Activated CD8-positive, alpha-beta T cell treated with anti-CD3 and anti-CD28 coated beads, Interleukin-2, amount 10 ng/mL, durations not matched to agents 7 days and 5 days (primary cell): ENCODE measurements at places on chromosomes 4 and X.

DNA sequence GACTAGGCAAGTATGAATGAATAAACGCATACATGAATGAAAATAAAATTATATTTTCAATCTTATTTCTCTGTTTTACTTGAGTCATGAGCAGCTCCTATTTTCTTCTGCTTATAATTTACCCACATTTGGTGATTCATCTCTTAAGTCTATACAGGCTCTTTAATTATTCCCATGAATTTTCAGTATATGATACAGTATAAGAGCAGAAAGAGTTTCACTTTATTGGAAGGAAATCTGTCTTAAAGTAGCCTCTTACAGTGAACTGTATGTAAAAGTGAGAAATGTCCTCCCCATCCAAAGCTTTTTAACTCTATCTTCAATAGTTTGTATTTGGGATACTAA is 50.8 kb downstream of the TMEM165 start:
- no peak for DNase-seq

GRCh38 chr4:67983333-67983732 is 20.0 kb upstream of the TMPRSS11A start:
- DNase-seq = no peak

DNA sequence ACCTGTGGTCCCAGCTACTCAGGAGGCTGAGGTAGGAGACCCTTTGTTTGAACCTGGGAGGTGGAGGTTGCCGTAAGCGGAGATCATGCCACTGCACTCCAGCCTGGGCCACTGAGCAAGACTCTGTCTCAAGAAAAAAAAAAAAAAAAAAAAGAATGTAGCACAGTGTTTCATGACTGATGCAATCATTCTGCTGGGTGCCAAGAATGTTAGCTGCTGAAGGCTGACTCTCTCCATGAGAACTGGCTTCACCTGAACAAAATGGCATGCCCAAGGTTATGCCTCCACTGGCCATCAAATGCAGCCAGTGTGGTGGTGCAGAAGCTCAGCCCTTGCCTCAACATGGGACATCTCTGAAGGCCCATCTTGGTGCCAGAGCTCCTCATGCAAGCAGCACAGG is 412.1 kb downstream of the ADAM29 start:
- no peak for DNase-seq

- DNase-seq = no peak
Observed at GRCh38 chr4:73734530-73735001, 5.8 kb upstream of the CXCL8 start.

DNA sequence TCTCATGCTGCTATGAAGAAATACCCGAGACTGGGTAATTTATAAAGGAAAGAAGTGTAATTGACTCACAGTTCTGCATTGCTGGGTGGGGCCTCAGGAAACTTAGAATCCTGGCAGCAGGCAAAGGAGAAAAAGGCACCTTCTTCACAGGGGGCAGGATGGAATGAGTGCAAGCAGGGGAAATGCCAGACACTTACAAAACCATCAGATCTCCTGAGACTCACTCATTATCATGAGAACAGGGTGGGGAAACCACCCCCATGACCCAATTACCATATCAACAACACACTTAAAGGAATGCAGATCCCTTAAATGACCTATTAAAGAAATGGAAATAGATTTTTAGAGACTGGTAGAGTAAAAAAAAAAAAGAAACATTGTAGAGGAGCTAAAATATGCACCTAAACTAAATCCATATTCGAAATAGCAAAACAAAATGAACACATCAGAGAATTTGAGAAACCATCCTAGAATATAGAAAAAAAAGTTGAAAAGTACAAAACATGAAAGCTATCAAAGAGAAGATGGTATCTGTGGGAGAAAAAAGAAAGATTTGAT is 104.3 kb upstream of the UGT8 start:
- no peak for DNase-seq

GRCh38 chr4:110344165-110344564 is 131.8 kb upstream of the ENPEP start:
- no peak for DNase-seq

- no peak for DNase-seq
Observed at GRCh38 chr4:79078339-79078738, 139.1 kb upstream of the PAQR3 start.

- no peak for DNase-seq
Observed at GRCh38 chr4:147535124-147535523, 54.2 kb downstream of the EDNRA start.

- DNase-seq = no peak
Observed at GRCh38 chrX:16934185-16934584, 12.3 kb upstream of the REPS2 start.

GRCh38 chr4:127558489-127559407 is 74.0 kb upstream of the INTU start:
- no peak for DNase-seq

DNA sequence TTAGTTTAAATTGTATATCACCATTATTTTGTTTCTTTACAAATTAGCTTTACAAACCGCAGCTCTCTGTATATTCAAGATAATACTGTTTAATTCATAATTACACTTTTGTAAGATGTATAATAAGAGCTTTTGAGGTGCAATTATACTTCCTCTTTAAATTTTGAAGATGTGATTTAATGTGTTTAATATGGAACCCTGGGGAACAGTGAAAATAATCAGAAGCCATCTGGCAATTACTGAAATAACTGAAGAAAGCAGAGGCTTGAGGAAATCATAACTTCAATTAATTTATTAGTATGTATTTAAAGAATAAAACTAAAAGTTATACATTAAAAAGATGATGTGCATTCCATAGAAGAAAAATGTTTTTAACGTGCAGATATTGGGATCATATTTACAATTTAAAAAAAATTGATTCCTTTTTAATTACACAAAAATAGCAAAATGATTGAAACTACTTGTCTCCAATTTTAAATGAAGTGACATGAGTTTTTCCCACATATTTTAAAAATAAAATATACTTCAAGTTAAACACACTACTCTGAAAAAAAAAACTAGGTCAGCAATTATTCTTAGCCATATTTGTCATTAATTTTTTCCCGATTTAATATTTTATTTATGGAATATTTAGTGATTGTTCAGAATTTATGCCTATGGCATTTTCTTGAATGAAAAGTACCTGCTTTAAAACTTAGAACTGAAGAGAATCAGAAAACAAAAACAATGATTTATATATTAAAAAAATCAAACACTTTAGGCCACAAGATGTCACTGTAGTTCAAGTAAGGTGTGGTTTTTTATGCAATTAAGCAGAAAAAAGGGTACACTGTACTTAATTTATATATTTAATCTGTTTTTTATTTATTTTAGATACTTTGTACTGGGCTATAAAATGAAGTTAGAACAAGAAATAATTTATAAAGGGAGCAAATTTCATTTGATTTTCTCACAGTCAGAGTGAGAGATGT is 942.7 kb upstream of the NDST4 start:
- DNase-seq = no peak
